ENCODE measurements at places on chromosomes 16 and 17.

- DNase-seq: no peak
Measured at GRCh38 chr16:29645694-29646187, 17.3 kb upstream of the SPN start.

GRCh38 chr16:2955438-2955778, 8.7 kb upstream of the KREMEN2 start:
- DNase-seq: no peak

DNA sequence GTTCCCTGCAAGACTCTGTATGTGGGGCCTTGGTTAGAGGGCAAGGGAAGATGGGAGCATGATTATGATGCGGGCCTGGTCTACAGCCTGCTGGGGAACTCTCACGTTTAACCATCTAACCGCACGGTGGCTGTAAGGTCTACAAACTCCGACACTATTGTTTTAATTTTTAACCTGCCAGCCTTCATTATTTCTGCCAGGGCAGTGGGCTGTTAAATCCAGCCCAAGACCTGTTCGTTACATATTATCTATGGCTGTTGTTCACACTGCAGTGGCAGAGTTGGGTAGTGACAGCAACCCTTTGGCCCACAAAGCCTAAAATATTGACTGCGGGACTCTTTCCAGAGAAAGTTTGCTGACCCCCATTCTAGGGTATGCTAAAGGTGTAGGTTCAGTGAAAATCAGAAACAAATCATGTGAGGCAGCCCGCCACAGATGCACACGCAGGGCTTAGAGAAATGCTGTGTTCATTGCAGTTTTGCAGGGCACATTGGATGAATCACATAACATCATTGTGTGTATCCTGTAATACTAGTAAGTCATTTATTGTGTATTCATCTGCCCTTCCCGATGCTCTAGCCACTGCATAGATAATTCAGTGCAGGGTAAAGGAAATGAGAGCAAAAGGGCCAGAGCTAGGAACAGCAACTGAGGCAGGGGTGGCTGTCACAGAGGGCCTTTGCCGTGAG, 14.3 kb downstream of the SNX29 start:
- DNase-seq: no peak

DNA sequence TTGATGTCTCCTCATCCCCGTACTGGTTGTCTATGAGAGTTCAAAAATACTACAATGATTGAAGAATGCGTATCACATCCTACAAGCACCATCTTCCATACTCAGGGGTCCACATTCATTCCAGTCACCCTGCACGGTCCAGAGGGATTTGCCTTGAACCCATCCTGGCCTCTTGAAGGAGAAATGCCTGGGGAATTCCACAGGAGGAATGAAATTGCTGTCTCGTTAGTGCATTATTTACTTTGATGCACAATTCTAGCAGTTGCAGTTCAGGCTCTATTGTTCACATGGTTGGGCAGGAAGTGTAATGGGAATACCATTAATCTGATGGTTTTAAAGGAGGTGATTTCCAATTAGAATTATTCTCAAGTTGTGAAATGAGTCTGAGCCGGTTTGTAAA, 369.1 kb upstream of the XYLT1 start:
- DNase-seq: no peak

DNA sequence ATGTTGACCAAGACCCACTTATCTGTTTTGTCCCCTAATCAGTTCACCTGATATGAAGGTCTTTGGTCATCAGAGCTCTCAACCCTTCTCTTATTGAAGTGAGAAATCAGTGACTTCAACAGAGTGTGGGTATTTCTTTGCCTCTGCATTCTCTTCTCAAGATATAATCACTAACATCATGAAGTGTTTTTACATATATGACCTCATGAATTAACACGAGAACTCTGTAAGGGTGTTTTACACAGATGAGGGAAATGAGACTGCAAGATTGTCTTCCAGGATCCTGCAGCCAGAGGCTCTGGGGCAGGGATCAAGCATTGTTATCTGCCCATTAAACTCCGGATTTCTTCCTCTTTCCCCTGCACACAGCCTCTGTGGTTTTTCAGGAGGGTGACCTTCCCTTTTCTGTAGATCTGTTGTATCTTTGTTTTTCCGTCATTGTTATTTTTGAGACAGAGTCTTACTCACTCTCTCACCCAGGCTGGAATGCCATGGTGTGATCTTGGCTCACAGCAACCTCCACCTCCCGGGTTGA, 22.7 kb downstream of the LCMT1 start:
- no peak for DNase-seq

- no peak for DNase-seq
Measured at GRCh38 chr17:40373324-40373723, 8.8 kb upstream of the GJD3 start.

GRCh38 chr17:28160610-28161009, 118.1 kb downstream of the NLK start:
- no peak for DNase-seq

- DNase-seq: no peak
Measured at GRCh38 chr17:50692448-50693035, 15.2 kb downstream of the ANKRD40 start.

GRCh38 chr17:52027620-52028295, 130.8 kb downstream of the CA10 start:
- peak; percentile 2 for DNase-seq

- DNase-seq: no peak
Measured at GRCh38 chr17:40329839-40330794, 21.1 kb downstream of the RARA start.

GRCh38 chr16:77416939-77417480, 17.8 kb downstream of the ADAMTS18 start:
- no peak for DNase-seq

GRCh38 chr16:57669476-57670162, 1.5 kb downstream of the ADGRG3 start:
- no peak for DNase-seq

- no peak for DNase-seq
Measured at GRCh38 chr16:984121-984694, 2.6 kb downstream of the SOX8 start.

DNA sequence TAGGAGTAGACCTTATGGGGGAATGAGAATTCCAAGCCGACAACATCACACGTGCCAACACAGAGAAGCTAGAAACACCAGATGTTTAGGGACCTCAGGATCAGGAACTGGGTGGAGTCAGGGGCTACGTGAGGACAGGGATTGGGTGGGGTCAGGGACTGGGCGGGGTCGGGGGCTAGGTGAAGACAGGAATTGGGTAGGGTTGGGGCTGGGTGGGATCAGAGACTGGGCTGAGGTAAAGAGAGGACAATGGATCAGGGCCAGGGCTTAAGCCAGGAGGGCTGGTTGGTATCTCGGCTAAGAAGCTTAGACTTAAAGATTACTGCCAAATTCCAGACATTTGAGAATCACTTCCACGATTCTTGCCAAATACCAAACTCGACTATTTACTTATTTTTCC, 11.6 kb downstream of the TEKT5 start:
- DNase-seq: no peak

GRCh38 chr17:7213895-7214299, 5.7 kb downstream of the DLG4 start:
- DNase-seq: no peak

DNA sequence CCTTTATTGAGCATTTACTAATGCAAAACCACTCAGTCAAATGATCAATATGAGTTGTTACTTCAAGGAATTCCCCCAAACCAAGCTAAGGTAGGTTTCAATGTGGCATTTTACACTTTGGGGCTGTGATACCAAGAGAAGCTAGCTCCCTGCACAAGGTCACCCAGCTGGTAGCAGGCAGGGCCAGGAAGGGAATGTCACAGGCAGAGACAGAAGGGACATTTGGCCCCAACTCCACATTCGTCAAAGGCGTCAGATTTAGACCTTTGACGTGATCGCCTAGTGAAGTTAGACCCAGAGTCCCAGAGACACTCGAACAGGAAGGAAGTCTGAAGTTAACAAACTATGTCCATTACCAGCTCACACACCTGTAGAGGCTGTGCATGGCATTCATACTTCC, 5.5 kb upstream of the SMG1 start:
- no peak for DNase-seq

GRCh38 chr16:1125471-1125870, 27.4 kb upstream of the CACNA1H start:
- DNase-seq: no peak

GRCh38 chr16:27549464-27549745, 308 bp downstream of the GTF3C1 start:
- no peak for DNase-seq

- no peak for DNase-seq
Measured at GRCh38 chr16:3029491-3030221, 5.8 kb downstream of the THOC6 start.

DNA sequence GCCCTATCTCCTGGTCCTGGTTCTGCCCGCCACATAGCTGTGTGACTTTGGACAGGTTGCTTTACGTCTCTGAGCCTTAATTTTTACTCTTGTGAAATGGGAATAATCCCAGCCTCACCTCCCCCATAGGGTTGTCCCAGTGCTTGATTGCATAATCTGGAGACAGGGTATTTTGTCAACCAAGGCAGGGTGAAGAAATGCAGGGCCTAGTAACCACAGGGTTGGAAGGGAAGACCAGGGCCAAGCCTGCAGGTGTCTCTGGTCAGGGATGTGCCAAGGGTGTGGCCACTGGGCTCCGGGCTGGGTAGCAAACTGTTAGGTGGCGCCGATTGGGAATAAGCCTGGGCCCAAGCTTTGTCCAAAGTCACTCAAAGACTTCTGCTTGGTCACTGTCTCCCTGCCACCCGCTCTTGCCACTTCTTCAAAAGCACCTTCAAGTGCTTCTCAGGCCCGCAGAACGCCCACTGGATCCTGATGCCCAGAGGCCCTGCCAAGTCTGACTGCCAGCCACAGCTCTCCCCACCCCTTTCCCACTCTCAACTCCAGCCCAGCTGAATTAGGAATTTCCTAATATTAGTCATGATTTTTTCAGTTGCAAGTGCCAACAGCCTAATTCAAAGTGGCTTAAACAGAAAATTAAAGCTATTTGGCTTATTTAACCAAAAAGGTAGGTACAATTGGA, 20.6 kb upstream of the COL1A1 start:
- no peak for DNase-seq

- no peak for DNase-seq
Measured at GRCh38 chr17:36002631-36003030, 1.3 kb upstream of the CCL15 start.

GRCh38 chr16:46788891-46789474, 40.8 kb upstream of the MYLK3 start:
- DNase-seq: no peak

DNA sequence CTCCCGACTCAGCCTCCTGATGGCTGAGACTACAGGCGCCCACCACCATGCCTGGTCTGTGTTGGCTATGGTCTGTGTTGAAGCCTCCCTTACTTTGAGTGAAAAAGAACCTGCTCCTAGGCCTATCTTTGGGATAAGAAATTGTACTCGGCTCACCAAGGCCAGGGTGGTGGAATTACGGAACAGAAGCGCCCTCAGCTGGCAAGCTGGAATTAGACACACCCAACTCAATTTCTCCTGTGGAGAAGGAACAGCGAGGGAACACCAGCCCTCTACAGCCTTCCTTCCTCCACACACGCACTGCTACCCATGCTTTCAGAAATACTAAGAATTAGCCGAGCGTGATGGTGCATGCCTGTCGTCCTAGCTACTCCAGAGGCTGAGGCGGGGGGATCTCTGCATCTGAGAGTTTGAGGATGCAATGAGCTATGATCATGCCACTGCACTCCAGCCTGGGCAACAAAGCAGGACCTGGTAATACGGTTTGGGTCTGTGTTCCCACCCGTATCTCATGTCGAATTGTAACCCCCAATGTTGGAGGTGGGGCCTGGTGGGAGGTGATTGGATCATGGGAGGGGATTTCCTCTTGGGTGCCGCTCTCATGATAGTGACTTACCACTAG, 40.1 kb upstream of the RBBP6 start:
- no peak for DNase-seq

GRCh38 chr16:84406006-84406963, 37.9 kb downstream of the ATP2C2 start:
- DNase-seq: no peak

- DNase-seq: no peak
Measured at GRCh38 chr16:6377956-6378355, 954.7 kb upstream of the RBFOX1 start.

DNA sequence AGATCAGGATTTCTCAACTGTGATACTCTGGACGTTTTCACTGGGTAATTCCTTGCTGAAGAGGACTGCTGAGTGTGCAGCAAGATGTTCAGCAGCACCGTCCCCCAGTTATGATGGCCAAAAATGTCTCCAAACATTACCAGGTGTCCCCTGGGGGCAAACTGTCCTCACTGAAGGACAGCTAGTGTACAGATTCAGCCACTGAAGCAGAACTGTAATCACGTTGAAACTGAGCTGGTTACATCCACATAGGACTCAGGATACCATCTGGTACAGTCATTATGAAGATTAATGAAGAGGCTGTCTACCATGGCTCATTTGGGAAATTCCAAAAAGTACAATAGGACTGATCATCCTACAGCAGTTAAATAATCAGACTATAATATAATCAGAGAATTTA, 43.3 kb upstream of the GINS3 start:
- no peak for DNase-seq

DNA sequence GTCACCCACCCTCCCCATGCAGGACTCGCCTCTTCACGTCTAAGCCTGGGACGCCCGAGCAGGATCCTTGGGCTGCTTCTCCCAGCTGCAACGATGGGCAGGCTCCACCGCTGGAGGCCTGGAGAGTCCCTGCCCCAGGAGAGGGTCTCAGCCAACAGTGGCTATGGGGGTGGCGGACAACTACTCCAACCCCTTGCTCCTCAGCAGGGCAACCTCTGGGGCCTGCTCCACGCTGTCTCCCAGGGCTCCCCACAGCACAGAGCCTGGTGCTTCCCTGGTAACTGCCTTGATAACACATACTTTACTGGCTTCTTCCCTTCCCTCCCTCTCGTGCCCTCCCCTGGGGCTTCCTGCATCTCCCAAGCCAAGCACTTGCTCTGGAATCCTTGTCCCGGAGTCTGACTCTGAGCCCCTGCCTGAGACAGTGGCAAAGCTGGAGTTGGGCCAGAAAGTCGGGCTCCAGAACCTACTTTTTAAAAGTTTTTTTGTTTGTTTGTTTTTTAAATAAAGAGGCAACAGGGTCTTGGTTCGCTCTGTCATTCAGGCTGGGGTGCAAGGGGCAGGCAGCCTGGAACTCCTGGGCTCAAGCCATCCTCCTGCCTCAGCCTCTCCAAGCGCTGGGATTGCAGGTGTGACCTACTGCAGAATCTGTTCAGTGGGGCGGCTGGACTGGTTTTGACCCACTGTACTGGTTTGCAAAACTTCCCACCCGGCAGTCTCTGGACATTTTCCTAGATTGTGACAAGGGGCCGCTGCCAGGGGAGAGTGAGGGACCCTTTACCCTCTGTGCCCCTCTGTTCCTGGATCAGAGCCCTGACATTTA, 99.4 kb downstream of the TNFRSF13B start:
- no peak for DNase-seq

DNA sequence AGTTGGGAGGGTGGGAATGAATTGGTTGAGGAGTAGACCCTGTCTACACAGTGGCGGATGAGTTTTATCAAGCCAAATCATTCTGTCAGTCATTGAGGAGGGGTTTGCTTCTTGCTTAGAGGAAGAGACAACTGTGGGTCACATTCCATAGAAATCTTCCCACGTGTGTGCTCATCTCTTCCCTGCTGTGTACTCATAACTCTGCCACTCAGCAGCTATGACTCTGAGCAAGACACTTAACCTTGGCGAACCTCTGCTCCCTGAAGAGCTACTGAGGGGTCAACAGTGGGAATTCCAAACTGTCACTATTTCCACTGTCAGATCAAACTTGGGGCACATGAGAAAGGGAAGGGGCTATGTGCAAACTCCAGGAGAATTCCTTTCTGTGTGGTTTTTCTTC, 72.6 kb upstream of the COX10 start:
- DNase-seq: no peak
